ENCODE measurements at places on chromosomes 7 and 10. TPM values are rescaled to one million over a fixed set of nuclear protein-coding genes. Genes with fewer than 3 reads are reported as not detected.

The HYAL4 gene
- not detected for total RNA-seq

The AKR1C3 gene
- total RNA-seq, result 37.0 TPM

The MINDY3 gene
- total RNA-seq, result 25.9 TPM

DNA sequence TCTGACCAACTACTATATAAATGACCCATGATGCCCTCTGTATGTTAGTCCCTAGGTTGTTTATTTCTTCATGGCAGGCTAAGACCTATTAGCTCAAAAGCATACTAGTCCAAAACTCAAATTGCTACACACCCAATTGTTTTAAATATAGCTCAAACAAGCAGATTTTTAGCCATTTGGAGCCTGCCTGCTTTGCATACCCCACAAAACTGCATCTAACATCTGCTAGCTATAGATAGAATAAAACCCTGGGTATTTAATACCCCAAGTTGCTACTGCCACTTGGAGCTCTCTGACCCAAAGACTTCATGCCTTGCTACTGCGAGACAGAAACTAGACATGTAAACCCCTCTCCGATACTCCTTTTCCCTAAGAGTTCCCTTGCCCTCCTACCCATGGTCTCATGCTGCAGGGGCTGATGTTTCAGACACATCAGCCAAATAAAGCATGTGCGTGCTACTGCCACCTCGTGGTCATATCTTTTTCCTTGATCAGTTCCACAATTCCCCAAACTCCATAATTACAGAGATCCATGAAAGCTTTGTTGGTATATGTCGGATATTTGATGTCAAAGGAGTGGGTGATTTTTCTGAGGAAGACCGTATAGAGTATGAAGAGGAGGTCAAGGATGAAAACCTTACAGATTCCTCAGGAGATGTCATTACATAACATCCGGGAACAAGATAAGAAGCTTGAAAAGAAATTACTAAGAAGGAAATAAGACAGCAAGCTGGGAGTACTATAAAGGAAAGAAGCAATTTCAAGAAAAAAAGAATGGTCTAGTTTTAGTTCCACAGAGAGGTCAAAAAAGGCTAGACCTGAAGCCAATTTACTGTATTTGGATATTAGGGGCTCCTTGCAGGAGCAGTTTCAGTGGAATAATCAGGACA lies 386.6 kb downstream of the SH2D4B start:
- DNase-seq, result no peak

GRCh38 chr10:71644307-71645180 lies 75.0 kb downstream of the C10orf105 start:
- no peak for DNase-seq

GRCh38 chr7:114141415-114141814 lies 222.6 kb upstream of the PPP1R3A start:
- no peak for DNase-seq

The NPY4R2 gene
- not detected for total RNA-seq

DNA sequence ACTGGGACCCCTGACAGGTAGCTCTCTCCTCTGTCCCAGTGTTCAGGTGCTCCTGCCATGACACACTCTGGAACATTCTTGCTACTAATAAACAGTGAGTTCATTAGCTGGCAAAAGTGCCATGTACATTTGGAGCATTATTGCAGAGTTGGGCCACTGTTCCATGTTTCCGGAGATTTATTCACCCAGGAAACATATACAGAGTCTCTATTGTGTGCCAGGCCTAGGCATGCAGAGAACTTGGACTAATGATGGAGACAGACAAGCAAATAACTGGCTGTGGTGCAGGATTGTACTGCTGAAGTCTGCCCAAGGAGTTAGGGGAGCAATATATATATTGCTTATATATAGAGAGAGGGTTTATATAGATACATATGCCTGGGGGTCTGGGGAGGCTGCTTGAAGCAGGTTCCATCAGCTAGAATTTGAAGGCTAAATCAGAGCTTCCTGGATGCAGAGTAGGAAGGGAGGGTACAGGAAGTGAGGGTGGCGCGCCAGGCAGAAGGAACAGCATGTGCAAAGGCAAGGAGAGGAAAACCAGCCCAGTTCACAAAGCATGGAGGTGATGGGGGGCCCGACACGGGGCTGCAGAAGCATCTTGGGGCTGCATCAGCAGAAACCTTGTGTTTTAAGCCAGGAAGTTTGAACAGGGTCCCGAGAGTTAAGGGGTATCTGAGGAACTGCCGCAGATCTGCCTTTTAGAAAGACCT lies 22.7 kb upstream of the EEPD1 start:
- no peak for DNase-seq

The NOS3 gene
- 8.0 TPM for total RNA-seq

DNA sequence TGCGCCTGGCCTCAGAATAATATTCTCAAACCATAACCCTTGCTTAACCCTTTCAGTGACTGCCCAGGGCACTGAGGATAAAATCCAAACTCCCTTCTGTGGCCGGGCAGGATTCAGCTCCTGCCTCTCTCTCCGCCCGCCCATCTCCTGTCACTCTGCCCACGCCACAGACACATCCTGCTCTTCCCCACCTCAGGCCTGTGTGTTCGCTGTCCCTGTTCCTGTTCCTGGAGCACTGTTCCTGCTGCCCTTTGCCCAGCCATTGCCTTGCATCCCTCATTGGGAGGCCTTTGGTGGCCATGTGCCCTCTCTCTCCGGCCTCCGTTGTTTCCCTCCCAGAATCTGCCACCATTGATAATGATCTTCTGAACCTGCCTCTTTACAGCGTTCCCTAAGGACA lies 108.8 kb downstream of the SH3PXD2A start:
- DNase-seq, result no peak

The SLC35B4 gene
- 32.0 TPM for total RNA-seq

DNA sequence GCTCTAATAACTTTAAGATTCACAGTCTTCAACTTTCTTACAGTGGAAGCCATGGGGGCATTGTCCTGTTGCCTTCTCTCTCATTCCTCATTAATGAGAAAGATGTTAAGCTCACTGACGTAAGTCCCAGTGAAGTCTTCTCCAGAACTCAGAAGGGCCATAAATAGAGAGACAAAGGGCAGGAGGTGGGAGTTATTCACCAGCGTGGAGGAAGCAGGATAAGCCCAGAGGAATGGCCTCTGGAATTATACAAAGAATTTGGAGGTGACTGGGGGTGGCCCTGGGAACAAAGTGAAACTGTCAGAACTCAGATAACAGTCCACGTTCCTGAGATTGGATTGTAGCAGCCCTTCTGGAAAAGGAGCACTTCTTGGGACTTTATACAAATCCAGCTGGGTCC lies 52.4 kb downstream of the SORBS1 start:
- no peak for DNase-seq

GRCh38 chr7:123601530-123601929 lies at the start of gene ASB15:
TSS of gene ASB15 (plus strand) at chr7:123601821. CDS start at chr7:123614503, 12,682 bp downstream.
- DNase-seq, result no peak

DNA sequence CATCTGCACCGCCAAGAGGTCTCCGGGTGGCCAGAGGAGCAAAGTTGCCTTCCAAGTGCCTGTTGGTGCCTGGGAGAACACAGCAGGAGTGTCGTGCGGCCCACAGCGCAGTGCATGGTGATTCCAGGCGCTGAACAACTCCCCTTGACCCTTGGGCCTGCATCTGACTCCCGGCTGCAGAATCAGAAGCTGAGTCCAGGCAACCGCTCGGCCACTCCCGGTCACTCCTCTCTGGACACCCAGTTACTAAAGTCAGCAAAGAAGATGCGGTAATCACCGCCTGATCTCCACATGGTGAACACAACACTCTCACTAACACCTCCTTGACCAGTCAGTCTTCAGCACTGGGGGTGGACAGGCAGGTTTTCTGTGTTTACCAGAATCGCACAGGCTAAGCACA lies 35.5 kb downstream of the SCD start:
- no peak for DNase-seq

The ICA1 gene
- total RNA-seq, result 0.31 TPM

The MYOZ1 gene
- not detected for total RNA-seq

DNA sequence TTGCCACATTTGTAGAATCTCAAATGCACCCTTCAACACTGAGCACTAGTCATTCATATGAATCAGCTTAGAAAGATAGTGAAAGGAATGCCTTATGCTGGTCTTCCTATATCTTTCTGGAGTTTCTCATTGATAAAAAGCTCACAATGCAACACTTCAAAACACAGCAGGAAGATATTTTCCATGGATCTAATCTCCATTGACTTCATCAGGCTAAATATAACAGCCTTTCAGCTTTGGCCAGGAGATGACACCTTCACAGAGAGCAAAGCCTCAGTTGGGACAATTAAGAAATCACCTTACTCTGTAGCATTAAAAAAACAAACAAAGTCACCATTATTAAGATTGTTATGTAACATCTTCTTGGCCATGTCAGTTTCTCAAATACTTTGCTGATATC lies 6.7 kb downstream of the NRP1 start:
- no peak for DNase-seq

DNA sequence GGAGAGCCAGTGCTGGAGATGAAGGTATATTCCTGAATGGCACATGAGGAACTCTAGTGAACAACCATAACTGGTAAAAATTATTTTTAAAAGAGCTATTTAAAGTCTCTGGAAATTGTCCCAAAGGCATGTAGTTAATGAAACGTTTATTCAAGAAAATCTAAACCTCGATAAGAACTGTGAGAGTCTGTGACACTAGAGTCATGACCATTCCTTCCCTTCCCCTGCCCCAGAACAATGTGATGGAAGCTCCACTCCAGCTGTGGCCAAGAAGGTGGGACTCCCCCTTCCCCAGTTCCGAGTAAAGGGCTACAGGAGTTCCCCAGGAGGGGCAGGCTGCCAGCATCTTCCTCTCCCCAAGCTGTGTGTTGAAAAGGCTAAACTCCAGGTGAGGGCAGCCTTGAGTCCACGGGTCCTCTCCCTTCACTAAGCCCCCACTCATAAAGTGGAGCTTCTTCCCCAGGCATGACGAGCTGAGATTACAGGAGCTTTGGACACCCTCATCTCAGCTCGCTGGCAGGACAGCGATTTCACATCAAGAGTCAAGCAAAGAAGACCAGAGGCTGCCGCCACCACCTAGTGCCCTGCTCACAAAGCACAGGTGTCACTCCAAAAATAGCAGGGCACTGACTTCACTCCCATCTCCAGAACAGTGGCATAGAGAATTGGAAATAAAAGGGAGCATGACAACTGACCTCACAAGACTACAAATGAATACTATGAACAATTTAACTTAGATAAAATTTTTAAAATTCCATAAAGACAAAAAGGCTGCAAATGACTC lies 68.5 kb downstream of the NHLRC2 start:
- no peak for DNase-seq

- DNase-seq, result no peak
Measured at GRCh38 chr10:6755781-6756460, 175.8 kb upstream of the PRKCQ start.

The MARCHF5 gene
- total RNA-seq, result 26.5 TPM

GRCh38 chr7:81158189-81158588 lies 239.3 kb upstream of the SEMA3C start:
- no peak for DNase-seq

- no peak for DNase-seq
Measured at GRCh38 chr7:47601119-47601880, 19.4 kb upstream of the TNS3 start.

DNA sequence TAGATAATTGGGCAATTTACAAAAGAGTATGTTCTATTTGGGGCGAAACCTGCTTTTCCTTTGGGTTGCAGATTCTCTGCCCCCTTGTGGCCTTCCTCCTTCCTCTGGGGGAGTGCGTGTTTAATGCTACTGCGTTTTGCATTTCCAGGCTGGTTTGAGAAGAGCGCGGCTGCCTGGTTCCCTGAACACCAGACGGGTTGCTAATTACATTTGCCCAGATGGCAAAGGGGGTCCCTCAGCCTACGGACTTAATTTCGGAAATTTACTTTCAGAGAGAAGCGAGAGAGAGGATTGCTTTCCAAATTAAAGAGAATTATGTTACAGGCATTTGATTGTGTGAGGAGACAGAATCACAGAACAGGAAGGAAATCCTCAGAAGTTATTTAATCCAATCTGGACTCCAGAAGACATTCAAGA lies 91.9 kb upstream of the JAZF1 start:
- peak; percentile 66 for DNase-seq

GRCh38 chr7:42628054-42628453 lies 283.8 kb downstream of the C7orf25 start:
- DNase-seq, result no peak
